Mesothelial cell of epicardium (in vitro differentiated cells): ENCODE measurements at places on chromosomes 11 and 22. TPM values are rescaled to one million over a fixed set of nuclear protein-coding genes. Genes with fewer than 3 reads are reported as not detected.

DNA sequence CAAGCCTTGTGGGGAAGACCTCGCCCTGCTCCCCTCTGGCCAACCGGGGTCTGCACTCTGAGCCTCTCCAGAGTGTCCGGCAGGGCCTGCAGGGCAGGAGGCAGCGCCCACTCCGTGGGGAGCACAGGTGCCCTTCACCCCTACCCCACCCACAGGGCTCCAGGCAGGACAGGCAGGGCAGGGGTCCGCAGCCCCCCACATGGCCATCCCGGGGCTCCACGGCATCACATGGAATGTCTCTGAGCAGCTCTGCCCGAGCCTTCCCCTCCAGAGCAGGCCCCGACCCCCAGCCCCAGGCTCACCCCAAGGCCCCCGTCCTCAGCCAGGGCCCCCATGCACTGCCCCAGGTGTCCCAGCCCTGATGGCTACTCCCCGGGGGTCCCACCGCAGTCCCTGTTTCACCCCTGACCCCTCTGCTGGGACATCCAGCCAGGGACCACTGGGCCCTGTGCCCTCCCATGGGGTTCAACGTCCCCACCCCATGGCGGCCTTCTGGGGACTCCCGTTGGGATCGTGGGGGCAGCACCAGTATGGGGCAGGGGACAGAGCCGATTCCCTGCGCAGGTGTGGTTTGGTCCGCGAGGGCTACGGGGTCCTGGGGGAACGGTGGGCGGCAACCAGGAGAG is 77.7 kb downstream of the BRD1 start:
- peak; percentile 20 for DNase-seq

GRCh38 chr11:70191495-70192140 is 11.5 kb upstream of the FADD start:
- peak; percentile 89 for DNase-seq

The OR52M1 gene
- total RNA-seq: not detected in 3 replicates

DNA sequence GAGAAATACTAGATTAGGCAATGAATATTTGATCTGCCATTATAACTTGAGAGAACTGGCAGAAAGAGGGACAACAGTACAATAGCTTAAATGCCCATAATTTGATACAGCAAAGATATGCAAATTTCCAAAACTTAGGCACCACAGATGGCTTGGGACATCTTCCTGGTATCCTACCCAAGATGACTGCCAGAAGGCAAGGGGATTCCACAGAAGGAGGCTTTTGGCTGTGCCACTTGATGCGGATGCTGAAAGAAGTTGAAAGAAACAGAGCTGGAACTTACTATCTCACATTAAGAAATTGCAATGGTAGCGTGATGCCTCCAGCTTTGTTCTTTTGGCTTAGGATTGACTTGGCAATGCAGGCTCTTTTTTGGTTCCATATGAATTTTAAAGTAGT is 216.7 kb downstream of the TTC28 start:
- DNase-seq: no peak

GRCh38 chr22:36585841-36586240 is 56.9 kb upstream of the EIF3D start:
- DNase-seq: no peak
